Activated T-cell treated with anti-CD3 and anti-CD28 coated beads, Interleukin-2, amount 50 U/mL, for 72 hours (primary cell): ENCODE measurements at places on chromosomes 16 and 17.

- H3K27me3 ChIP-seq = peaks cover 27% of the 10 kb centered on the region
- no peak overlapping the region for H3K27ac ChIP-seq
- H3K4me3 ChIP-seq = no peak overlapping the region
- no peaks in the 10 kb centered on the region for H3K36me3 ChIP-seq
- no peaks in the 10 kb centered on the region for H3K4me1 ChIP-seq
Observed at GRCh38 chr17:5638596-5638995, 54.3 kb upstream of the NLRP1 start.

GRCh38 chr17:50221266-50221863 is 19.9 kb upstream of the COL1A1 start:
- peaks cover 6% of the 10 kb centered on the region for H3K36me3 ChIP-seq
- H3K27ac ChIP-seq = no peak overlapping the region
- peaks cover 8% of the 10 kb centered on the region for H3K27me3 ChIP-seq
- DNase-seq = no peak

GRCh38 chr16:84486551-84487235 is 17.8 kb downstream of the MEAK7 start:
- peaks cover 4% of the 10 kb centered on the region for H3K36me3 ChIP-seq
- DNase-seq = no peak
- no peak overlapping the region for H3K27ac ChIP-seq
- H3K4me3 ChIP-seq = no peak overlapping the region
- no peaks in the 10 kb centered on the region for H3K27me3 ChIP-seq

GRCh38 chr16:60729051-60729450 is 1307.2 kb downstream of the CDH8 start:
- no peak overlapping the region for H3K27ac ChIP-seq
- H3K4me1 ChIP-seq = no peaks in the 10 kb centered on the region

DNA sequence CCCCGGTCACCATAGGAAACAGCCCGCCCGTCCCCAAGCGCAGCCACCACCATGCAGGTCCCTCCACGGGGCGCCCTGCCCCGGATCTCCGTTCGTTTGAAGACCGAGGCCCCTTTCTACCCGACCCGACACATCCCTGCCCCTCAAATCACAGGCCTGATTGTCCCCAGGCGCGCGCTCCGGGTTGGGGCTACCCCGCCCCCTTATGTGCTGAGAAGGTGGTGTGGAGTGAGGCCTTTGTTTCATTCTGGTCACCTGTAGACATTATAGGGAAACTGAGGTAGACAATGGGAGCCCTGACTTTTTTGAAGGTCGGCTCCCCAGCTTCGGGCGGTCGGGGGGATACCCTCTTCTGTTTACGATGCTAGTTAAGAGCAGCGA is 763 bp upstream of the ACTG1 start:
- DNase-seq = peak; percentile 86
- H3K4me3 ChIP-seq = peak overlapping the region; percentile 85
- peaks cover 45% of the 10 kb centered on the region for H3K4me1 ChIP-seq

- peaks cover 3% of the 10 kb centered on the region for H3K36me3 ChIP-seq
- no peak for DNase-seq
- no peak overlapping the region for H3K4me3 ChIP-seq
- H3K27me3 ChIP-seq = no peaks in the 10 kb centered on the region
- no peak overlapping the region for H3K27ac ChIP-seq
Observed at GRCh38 chr16:35585411-35585810, 2126.0 kb downstream of the TP53TG3F start.
